ENCODE measurements at places on chromosomes 2 and 18. TPM values are rescaled to one million over a fixed set of nuclear protein-coding genes. Genes with fewer than 3 reads are reported as not detected.

PROC gene
- total RNA-seq: 52.1 TPM

- no peak for DNase-seq
Observed at GRCh38 chr2:201347138-201347537, 10.0 kb downstream of the FLACC1 start.

DNA sequence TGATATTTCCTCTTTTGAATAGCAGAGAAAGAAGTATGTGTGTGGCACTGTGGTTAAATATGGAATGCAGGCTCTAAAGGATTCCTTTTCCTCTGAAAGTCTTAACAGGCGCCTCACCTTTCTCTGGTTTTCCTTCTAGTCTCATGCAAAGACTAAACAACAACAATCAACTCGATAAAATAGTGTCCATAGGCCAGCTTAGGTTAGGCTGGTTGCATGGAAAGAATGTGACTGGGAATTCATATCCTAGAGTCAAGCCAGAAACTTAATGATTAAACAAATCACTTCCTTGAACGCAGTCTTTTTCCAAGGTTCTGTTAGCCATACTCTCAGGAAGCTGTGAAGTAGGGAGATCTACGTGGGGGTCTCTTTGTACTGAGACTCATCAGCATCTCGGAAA is 800.8 kb upstream of the ID2 start:
- no peak for DNase-seq

- no peak for DNase-seq
Observed at GRCh38 chr2:10778724-10779115, 33.9 kb downstream of the PDIA6 start.

DNA sequence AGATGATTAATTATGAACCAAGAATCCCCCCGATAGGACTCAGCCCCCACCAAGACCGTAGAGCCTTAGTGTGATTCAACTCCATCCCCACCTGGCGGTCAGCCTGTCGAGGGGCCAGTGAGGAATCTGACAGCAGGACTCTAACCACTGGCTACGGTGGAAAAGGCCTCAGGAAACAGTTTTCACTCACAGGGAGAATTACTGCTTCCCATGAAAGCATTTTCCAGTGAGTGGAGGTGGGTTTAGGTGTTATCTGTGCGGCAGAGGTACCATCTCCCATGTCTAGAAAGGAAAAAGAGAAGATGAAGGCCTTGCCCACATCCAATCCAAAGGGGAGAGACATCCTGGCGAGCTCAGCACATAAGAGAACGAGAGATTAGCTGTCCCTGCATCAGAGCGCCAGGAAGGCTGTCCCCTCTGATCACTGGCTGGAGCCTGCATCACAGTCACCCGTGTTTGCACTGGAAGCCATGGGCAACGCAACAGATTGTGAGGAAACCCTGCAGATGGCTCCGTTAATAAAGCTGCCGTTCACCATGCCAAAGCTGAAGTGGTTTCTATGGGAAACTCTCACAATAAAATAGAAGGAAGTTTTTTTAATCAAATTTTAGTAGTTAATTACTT is 22.3 kb downstream of the COX7A2L start:
- DNase-seq: no peak

SKOR2 gene
- not detected for total RNA-seq

DNA sequence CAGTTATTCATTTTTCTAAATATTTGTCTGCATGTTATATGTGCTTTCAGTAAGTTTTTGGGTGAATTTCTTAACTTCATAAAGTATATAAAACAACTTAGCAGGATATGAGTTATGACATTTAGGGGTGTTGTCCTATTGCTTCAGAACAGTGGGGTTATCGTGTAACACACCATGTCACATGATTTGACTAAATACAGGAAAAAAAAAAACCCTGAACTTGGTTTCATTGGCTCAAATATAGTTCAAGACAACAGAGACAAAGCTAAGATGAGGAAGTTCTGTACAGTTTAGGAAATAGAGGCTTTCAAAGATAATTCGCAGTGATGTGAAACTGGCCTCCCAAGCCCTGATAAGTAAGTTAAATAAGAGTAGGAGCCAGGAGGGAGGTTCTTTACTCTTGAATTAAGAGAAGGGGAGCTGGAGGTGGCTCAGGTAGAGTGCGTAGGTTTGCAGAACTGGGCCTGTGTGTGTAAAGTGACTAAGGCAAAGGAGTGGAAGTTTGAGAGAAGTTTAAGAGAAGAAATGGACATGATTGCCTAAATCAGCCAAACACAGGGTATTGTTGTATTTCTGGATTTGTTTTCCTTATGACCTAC is 53.9 kb downstream of the LIMS1 start:
- DNase-seq: no peak

Data from HepG2 (cell line).